H9 (cell line): ENCODE measurements at places on chromosomes 1 and 21. TPM values are rescaled to one million over a fixed set of nuclear protein-coding genes. Genes with fewer than 3 reads are reported as not detected.

Gene AURKAIP1
- 196 and 209 TPM in 2 replicates for total RNA-seq

DNA sequence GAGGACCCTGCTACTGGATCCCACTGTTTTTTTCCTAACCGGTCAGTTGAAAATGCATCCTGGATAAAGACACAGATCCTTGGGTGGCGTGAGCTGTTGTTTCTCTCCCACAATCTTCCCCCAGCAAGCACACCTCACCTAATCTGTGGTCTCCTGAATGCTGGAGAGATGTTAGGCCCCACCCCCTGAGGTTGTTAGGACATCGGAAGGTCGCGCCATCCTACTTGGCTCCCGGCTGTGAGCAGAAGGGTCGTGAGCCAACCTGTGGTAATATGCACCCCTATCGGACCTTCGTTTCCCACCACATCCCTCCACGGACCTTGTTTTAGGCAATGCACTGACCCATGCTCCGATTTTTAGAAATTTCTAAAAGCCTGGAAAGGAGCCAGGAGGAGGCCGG lies 89.9 kb upstream of the IPO9 start:
- no peak for DNase-seq

GRCh38 chr21:33403786-33404585 lies 773 bp downstream of the IFNGR2 start:
- DNase-seq: peak; percentile 49

- DNase-seq: no peak
Observed at GRCh38 chr1:161033751-161034150, 5.0 kb downstream of the TSTD1 start.

DNA sequence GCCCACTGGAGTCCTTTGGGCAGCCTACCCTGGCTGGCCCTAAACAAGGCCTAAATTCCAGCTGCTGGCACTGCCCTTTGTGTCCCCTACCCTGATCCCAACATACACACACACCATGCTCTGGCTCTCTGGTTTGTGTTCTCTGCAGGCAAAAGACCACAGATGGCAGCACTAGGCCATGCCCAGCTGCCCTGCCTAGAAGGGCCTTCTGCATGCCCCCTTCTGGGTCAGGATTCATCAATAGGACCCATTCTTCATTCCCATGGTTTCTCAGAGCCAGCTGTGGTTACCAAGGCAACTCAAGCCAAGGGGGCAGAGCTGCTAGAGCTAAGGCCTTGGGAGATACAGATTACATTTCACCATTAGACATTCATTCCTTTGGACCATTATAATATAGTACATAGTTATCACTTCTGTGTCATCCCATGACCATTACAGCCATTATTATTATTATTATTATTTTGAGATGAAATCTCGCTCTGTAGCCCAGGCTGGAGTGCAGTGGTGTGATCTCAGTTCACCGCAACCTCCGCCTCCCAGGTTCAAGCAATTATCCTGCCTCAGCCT lies 17.5 kb downstream of the ASAP3 start:
- DNase-seq: no peak
